ENCODE measurements at places on chromosomes 1 and 21.

- H3K27ac ChIP-seq: no peak overlapping the region
- no peaks in the 10 kb centered on the region for H3K4me1 ChIP-seq
- no peaks in the 10 kb centered on the region for H3K36me3 ChIP-seq
- DNase-seq: no peak
- H3K4me3 ChIP-seq: no peak overlapping the region
Observed at GRCh38 chr21:29117372-29117955, 13.0 kb upstream of the MAP3K7CL start.

GRCh38 chr1:204871405-204872037 lies 859 bp downstream of the NFASC start:
- no peaks in the 10 kb centered on the region for H3K27me3 ChIP-seq
- H3K4me3 ChIP-seq: no peak overlapping the region
- no peaks in the 10 kb centered on the region for H3K36me3 ChIP-seq
- H3K27ac ChIP-seq: no peak overlapping the region
- H3K4me1 ChIP-seq: peaks cover 9% of the 10 kb centered on the region
- DNase-seq: no peak

GRCh38 chr21:44950351-44950750 lies 10.5 kb downstream of the SLX9 start:
- peaks cover 2% of the 10 kb centered on the region for H3K4me1 ChIP-seq
- H3K36me3 ChIP-seq: peaks cover 21% of the 10 kb centered on the region
- no peaks in the 10 kb centered on the region for H3K27me3 ChIP-seq
- no peak overlapping the region for H3K27ac ChIP-seq
- no peak overlapping the region for H3K4me3 ChIP-seq
- DNase-seq: no peak

GRCh38 chr21:42671778-42672593 lies 18.6 kb downstream of the PDE9A start:
- no peaks in the 10 kb centered on the region for H3K27me3 ChIP-seq
- H3K4me1 ChIP-seq: peaks cover 7% of the 10 kb centered on the region
- H3K36me3 ChIP-seq: peaks cover 9% of the 10 kb centered on the region
- no peak overlapping the region for H3K4me3 ChIP-seq

DNA sequence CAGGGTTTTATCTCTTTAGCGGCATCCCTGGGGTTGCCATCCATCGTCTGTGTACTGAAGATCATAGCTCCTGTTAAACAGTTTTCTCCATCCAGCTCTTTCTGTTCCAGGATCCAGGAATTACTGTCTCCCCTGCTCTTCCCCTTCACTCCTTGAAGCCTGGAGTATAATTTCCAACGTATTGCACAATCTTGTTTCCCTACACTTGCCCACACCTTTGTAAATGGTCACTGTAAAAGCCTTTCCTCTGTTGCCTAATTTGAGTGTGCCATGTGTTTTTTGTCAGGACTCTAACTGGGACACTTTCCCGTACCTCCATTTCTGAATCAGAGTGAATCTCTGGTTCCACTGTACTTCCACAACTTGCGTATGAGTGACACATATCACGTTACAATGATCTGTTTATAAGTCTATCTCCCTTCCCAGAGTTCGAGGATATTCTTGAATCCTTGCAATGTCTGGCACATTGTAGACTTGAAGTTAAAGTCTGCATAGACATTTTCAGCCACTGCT lies 199.6 kb upstream of the SNX7 start:
- DNase-seq: no peak
- no peak overlapping the region for H3K4me3 ChIP-seq
- no peaks in the 10 kb centered on the region for H3K27me3 ChIP-seq
- no peaks in the 10 kb centered on the region for H3K36me3 ChIP-seq
